Mucosa of gallbladder (tissue), 1 donor: ENCODE measurements at places on chromosomes 1 and 21.

DNA sequence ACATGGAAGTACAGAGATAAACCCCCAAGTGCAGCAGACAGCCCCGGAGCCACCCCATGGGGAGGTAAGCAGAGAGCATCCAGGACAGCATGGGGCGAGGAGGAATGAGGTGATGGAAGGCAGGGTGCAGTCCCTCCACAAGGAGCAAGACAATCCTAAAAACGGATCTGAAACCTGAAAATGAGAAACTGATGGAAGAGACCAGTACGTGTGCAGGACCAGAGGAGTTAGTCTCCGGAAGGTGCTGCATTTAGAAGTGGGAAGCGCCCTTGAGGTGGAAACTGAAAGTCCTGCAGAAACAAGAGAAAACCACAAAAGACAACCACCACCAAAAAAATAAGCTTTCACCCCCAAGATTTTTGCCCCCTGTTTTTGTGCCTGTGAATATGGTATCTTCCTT, 17.4 kb upstream of the DDOST start:
- DNase-seq: no peak

DNA sequence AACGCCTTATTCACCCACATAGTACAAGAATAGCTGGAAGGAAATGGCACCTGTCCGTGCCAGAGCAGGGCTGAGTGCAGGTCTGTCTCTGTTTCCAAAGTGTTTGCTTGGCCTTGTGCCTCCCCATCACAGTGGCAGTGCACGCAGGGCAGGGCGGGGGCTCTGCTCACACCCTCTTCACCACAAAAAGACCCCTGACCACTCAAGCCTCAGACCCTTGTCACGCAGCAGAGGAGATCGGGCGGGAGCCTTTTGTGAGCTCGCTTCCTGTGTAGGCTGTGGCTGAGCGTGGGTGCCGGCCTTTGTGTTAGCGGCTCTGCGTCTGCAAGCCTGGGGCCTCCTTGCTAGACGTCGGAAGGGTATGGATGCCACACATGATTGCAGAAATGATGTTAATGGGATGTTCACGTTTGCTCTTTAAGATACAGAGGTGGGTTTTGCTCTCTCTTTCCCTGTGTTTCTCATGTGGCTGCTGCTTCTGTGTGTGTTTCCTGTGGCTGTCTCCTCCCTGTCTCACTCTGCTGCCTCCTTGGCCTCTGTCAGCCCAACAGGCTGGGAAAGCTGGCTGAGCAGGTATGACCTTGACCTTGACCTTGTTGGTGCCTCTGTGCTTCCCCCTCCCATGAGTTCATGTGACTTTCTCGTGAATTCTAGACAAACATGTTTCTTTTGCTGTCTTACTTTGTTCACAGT, 45.4 kb downstream of the S100B start:
- no peak for DNase-seq

DNA sequence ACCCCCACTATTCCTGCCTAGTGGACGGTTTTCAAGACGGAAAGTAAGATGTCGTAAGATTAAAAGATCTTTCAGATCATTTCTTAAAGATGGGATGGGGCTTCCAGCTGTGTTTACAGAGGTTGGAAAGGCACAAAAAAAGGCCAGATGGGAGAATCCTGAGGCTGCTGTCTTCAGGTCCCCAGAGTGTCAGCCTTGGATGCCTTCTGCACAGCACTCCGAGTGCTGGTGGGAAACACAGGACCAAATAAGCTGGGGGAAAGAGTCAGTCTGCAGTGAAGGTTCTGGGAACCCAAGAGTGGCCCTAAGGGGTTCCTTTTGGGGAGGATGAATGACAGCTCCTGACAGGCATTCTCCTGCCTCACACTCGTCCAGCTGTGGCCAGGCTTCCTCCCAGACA, 96.5 kb downstream of the COLGALT2 start:
- DNase-seq: no peak

DNA sequence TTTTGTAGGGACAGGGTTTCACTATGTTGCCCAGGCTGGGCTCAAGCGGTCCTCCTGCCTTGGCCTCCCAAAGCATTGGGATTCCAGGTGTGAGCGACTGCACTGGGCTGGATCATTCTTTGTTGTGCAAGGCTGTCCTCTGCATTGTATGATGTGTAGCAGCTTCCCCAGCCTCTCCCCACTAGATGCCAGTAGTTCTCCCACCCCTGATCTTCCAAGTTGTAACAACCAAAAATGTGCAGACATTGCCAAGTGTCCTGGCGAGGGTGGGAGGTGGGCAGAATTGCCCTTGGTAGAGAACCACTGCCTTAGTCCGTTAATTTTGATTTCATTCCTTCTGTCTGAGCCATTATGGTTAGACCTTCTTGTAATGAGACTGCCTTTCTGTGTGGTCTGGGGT, 7.2 kb downstream of the GALNT2 start:
- no peak for DNase-seq

- DNase-seq: no peak
Measured at GRCh38 chr1:63277195-63278192, 44.9 kb upstream of the FOXD3 start.

- no peak for DNase-seq
Measured at GRCh38 chr1:199875337-199875736, 152.2 kb upstream of the NR5A2 start.

- DNase-seq: no peak
Measured at GRCh38 chr1:64538389-64538788, 68.5 kb downstream of the CACHD1 start.

DNA sequence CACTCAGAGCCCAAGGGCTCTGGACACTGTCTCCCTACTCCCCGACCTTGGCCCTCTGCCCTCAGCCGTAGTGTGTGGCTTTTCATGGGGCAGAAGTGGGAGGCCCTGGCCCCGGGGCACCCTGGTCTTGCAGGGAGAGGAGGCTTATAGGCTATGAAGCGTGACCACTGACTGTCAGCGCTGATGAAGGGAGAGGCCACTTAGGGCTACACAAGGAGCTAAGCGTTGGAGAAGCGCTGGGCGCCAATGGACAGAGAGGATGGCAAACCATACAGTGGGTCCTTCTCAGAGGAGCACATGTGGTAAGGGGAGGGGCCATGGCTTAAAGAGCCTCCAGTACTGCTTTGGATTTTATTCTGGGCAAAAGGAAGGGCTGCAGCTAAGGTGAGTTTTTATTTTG, 7.9 kb downstream of the CRABP2 start:
- DNase-seq: no peak

- DNase-seq: no peak
Measured at GRCh38 chr1:162846256-162847212, 14.4 kb downstream of the CCDC190 start.

GRCh38 chr1:54663725-54664124, 22.1 kb downstream of the MROH7 start:
- no peak for DNase-seq

DNA sequence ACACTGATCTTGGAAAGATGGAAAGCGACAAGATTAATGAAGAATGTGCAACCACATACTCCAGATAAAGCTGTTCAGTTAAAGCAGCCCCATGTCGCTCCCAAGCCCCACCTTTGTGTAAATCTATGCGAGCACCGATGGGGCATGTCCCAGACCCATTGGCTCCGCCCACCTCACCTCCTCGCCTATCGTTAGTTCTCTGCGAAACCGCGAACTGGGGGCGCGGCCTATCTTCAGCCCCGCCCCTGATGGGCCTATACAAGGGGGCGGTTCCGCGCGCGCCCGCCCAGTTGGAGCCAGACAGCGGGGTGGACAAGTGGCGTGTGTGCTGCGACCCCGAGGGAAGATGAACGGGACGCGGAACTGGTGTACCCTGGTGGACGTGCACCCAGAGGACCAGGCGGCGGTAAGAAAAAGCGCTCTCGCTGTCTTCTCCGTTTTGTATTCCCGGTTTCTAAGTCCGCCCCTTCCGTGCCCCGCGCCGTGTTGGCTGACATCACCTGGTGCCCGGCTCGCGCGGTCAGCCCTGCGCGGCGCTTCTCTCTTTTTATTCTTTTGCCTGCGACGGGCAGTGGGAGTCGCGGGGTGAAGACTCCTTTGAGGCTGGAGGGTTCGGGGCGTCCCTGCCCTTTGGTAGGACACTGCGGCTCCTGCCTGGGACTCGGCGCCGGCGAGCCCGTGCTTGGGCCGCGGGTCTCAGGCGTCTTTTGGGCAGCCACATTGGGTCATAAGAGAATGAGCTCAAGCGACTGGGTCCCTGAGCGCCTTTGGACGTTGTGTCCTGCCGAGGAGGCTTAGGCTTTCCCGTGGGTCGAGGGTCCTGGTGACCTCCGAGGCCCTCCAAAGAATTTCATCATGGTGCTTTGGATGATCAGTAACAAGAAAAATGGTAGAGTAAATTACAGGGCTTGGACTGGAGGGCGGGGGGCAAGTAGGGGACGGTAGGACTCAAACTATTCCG, at the start of gene TUFT1:
TUFT1 (plus strand) TSS at position 289 of the 961 bp plus-strand sequence; CDS start at position 347, 58 bp downstream.
- peak; percentile 94 for DNase-seq
